A172 (cell line): ENCODE measurements at places on chromosomes 6 and 20.

- no peak for DNase-seq
Measured at GRCh38 chr6:399785-400534, 8.4 kb downstream of the IRF4 start.

- no peak for DNase-seq
Measured at GRCh38 chr6:112269979-112270566, 15.7 kb upstream of the LAMA4 start.

GRCh38 chr6:137542713-137543112 lies 48.5 kb upstream of the OLIG3 start:
- DNase-seq = no peak

GRCh38 chr6:33756211-33756954 lies 9.7 kb upstream of the IP6K3 start:
- no peak for DNase-seq

DNA sequence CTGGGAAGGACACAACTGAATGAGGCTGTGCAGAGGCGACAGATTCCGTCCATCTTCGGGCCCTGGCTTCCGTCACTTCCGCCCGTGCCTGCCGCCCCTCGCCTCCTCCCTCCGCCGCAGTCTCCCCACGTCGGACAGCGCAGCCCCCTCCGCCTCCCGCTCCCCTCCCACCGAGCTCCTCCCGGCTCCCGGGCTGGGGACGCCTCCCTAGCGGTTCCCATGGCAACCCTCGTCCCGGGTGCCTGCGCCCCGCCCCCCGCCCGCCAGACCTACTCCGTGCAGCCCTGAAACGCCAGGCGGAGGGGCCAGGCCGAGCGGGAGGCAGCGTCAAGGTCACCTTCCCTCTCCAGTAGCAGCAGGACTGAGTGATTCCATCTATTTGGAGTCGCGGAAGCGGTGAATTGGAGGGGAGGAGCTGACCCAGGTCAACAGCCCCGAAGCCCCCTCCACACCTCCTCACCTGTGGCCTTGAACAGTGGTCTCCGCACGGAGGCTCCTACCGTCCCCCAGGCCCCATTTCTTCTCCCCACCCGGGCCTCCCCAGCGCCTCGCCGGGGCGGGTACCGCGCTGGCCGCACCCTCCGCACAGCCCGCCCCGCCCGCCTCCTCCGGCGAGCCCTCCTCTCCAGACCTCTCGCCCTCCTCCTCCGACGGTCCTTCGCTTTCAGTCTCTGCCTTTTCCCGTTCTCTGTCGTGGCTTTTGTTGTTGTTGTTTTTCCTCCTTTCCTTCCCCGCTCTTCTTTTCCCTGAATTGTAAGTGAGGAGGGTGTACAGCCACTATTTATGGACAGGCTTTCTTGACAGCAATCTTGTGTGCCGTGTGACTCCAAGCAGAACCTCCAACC lies 951 bp downstream of the NRSN2 start:
- peak; percentile 93 for DNase-seq

- no peak for DNase-seq
Measured at GRCh38 chr6:168180548-168181011, 101.6 kb upstream of the FRMD1 start.

GRCh38 chr6:167314180-167314821 lies 10.6 kb upstream of the TTLL2 start:
- no peak for DNase-seq

- DNase-seq = no peak
Measured at GRCh38 chr20:64080013-64080812, at the start of gene OPRL1. TSS of gene OPRL1 (plus strand) at chr20:64080082. CDS start at chr20:64092721, 12,639 bp downstream.

GRCh38 chr6:47478233-47479139 lies 897 bp downstream of the CD2AP start:
- peak; percentile 18 for DNase-seq

GRCh38 chr6:139472351-139473015 lies 98.0 kb upstream of the CITED2 start:
- no peak for DNase-seq

GRCh38 chr20:62603021-62603906 lies 39.0 kb upstream of the SLCO4A1 start:
- peak; percentile 97 for DNase-seq

DNA sequence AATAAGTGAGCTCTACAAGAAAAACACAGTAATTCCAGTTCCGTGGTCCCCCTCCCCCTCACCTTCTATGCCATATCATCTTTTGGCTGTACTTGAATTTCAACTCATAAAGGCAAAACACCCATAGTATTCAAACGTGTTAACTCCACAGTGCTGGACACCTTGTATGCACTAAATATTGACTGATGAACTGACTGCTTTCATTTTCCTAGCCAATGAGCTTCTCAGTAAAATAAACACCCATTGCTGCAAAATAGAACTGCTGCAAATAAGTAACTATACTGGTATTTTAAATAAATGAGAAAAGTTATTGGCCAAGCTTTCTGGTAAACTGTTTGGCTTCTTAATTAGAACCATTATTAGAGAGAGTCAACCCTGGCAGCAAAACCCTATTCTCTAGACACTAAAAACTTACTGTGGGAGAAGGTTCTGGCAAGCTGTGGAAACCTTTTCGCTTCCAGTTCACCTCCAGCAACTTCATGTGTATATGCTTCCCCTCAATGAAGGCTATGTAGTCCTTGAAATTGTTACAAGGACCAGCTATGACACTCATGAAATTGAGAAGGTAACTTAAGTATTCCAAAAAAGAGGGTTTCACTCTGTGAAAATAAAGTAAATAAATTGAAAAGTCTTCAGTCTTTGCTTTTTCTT lies 86.0 kb downstream of the MBOAT1 start:
- DNase-seq = no peak

GRCh38 chr6:132286298-132287019 lies 114.8 kb downstream of the MOXD1 start:
- no peak for DNase-seq

DNA sequence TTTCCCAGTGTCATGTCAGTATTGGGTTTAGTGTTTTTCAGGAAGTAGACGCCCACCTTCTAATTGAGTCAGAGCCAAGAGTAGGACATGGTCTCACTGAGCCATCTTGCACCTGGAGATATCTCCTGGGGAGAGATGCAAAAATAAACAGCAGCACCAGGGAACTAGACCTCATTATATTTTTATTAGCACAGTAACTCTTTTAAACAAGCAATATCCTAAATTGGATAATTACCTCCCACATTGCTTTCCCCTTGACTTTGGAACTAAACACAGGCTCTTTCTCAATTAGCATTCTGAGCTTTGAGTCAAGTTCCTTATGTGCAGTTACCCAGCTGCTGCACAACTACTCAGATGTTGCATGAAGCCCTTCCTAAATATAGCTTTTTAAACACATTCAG lies 175.4 kb downstream of the IBTK start:
- DNase-seq = no peak

DNA sequence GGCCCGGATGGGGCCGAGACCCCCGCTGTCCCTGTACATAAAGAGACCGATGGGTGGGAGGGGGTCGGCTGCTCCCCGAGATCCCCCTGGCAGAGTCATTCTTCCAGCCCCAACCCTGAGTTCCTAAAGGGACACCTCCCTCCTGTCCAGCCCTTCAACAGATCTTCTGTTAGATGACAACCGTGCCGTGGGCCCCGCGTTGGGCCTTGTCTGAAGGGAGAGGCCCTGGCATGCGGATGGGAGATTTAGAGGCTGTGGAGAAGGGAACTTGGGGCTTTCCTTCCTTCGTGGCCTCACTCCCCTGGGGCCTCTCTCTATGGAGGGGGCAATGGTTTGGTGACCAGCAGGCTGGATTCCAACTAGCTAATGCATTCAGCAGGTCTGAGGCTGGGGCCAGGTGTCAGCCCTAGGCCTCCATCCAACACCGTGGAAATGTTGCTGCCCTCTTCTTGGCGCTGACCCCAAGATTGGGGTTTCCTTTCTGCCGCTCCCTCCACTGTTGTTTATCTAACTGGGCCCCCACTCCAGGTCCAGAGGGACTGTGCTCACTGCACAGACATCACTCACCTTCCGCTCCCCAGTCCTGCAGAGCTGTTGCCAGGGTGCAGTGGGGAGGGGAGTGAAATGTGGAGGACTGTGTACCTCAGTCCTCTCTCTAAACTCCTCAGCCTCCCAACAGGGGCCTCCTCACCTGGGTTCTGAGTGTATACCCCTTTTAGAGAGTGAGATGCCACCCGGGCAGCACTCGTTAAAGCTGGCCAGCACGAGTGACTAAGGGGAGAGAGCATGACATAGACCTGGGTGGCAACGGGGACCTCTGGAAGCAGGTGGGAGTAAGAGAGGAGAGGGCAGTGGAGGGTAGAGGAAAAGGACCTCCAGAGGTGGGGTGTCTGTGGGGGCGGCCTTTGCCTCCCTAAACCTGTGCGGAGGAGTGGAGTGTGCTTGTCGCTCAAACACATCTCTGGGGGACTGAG lies 6.7 kb downstream of the TMEM151B start:
- DNase-seq = no peak

GRCh38 chr6:151807513-151808370 lies at the start of gene ESR1:
TSS of gene ESR1 (plus strand) at chr6:151807682. CDS start at chr6:151807913, 231 bp downstream.
- DNase-seq = no peak

- DNase-seq = peak; percentile 57
Measured at GRCh38 chr6:139540276-139540675, 165.8 kb upstream of the CITED2 start.

- DNase-seq = no peak
Measured at GRCh38 chr20:1998715-1999114, 4.9 kb upstream of the PDYN start.

DNA sequence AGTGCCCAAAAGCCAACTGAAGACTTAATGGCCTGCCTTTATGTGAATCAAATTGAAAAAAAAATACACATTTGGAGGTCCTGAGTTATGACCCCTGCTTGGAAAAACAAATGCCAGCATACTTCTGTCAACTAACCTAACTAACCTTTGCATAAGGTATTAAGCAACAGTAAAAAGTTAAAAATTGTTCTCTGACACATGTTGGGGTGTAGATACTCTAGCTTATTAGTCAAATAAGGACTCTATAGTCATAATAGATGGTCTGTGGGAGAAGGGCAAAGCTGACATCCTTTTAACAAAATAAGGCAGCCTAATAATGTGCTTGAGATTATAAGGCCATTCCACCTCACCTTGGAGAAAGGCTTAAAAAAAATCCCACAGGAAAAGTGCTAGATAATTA lies 140.5 kb downstream of the HIVEP2 start:
- no peak for DNase-seq

DNA sequence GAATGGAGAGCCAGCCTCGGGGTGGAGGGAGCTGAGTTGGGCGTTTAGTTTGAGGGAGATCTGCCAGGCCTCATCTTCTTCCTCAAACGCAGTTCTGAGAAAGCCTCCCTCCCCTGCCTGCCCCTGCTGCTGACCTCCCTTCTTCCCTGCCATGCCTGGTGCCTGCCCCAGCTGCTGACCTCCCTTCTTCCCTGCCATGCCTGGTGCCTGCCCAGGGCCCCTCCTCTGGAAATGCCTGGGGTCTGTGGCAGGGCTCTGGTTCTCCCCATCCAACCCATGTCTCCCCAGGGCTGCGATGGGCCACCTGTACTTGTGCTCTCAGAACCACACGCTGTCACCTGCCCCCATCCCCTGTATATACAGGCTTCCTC lies 114.6 kb downstream of the VEGFA start:
- DNase-seq = no peak

GRCh38 chr20:22070610-22071058 lies 365.2 kb downstream of the PAX1 start:
- DNase-seq = no peak

- no peak for DNase-seq
Measured at GRCh38 chr20:22315771-22316170, 268.6 kb downstream of the FOXA2 start.

- DNase-seq = no peak
Measured at GRCh38 chr6:157280947-157281346, 42.4 kb downstream of the TMEM242 start.

DNA sequence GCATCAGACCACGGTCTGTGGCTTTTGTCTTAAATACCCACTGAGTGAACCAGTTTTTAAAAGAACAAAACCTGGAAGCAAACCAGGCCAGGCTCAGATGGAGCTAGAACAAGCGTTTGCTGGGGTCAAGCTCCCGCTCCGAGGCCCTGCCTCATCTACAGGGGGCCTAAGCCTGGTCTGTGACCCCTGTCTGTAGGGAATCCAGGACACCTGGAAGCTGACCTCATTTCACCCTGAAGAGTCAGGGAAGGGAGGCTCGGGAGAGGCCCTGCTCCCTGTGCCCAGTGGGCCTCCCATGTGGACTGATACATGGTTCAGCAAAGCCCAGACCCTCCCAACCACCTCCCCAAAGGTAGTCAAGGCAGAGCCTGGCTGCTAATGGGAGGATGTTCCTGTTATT lies 26.8 kb upstream of the DLGAP4 start:
- no peak for DNase-seq

DNA sequence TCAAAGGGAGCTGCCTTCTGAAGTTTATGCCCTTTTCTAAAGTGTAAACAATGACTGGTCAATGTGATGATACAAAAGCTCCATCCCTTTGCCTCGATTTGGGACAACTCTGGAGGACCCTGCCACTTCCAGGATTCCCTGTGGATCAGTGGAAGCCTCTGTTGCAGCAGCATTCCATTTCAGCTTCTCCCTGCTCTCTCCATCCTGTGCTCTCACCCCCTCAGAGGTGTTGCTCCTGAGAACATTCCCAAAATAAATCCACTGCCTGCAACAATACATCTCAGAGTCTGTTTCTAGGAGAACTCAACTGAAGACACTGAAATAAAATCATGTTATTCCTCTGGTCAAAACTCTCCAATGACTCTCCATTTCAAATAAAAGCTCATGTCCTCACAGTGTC lies 263.6 kb downstream of the HACE1 start:
- no peak for DNase-seq

DNA sequence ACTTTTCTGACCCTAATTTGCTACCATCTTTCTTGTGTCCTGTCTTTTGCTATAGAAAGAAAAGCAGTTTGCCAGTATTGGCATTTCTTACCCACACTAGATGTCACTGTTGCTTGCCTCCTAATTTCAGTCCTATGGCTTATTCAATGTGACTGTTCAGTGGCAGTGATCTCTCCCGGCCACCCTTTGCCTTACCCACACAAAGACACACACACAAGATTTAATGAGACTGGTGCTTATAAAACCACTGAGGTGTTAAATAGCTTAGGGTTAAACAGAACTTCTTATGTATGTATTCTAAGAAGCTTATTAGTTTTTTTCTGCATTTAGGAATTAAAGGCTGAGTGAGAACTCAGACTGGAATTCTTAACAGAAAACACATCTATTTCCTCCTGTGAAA lies 233.6 kb upstream of the ASCC3 start:
- DNase-seq = peak; percentile 31

GRCh38 chr6:63883597-63883996 lies 248.0 kb downstream of the PHF3 start:
- no peak for DNase-seq

DNA sequence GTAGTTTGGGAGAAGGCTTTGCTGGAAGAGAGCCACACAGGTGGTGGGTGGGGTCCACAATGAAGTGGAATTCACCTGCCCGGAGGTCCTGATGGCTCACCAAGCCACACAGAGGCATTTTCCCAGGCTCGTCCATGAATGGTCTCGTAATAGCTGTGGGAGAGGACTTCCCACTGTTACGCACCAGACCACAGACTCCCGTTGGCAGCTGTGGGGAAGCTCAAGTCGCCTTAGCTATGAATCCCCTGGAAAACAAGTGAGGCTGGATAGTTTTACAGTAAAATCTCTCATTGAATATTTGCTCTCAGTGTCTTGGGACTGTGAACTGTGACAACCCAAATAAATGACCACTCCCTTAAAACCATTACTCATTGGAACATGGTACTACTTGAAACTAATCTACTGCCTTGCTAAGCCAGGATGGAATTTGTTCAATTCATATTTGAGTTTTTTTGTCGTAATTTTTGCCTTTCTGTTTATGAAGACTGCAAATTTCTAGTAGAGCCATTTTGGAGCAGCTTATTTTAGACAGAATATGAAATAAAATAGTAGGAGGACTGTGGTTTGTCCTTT lies 79.4 kb downstream of the JAG1 start:
- peak; percentile 67 for DNase-seq
